ENCODE measurements at places on chromosomes 3 and 15. TPM values are rescaled to one million over a fixed set of nuclear protein-coding genes. Genes with fewer than 3 reads are reported as not detected.

The GALNT15 gene
- 11.1 TPM for total RNA-seq

The CEP152 gene
- 5.9 TPM for total RNA-seq

The LIPH gene
- total RNA-seq = 162 TPM

The SOX14 gene
- not detected for total RNA-seq

The CAMP gene
- 0.40 TPM for total RNA-seq

The MED12L gene
- 0.37 TPM for total RNA-seq

The ROPN1B gene
- total RNA-seq = not detected

The RETNLB gene
- 89.0 TPM for total RNA-seq

The SERPINI2 gene
- total RNA-seq = not detected

The CLDN16 gene
- total RNA-seq = not detected

The LRRC31 gene
- 62.9 TPM for total RNA-seq

The SEC22C gene
- 15.2 TPM for total RNA-seq

The LRRC28 gene
- total RNA-seq = 32.2 TPM

The FOXL2 gene
- total RNA-seq = not detected

The CGNL1 gene
- 4.1 TPM for total RNA-seq

The SLC22A14 gene
- total RNA-seq = not detected

The P2RY1 gene
- 23.8 TPM for total RNA-seq

The ATP8B4 gene
- 1.9 TPM for total RNA-seq

The KNG1 gene
- 3.6 TPM for total RNA-seq

The GOLGA6D gene
- not detected for total RNA-seq

The GAP43 gene
- total RNA-seq = 2.1 TPM

The CCR8 gene
- not detected for total RNA-seq

The HESX1 gene
- not detected for total RNA-seq

The CCR3 gene
- 0.28 TPM for total RNA-seq

The GHSR gene
- total RNA-seq = not detected

The GRIP2 gene
- 0.49 TPM for total RNA-seq

The TXNRD3 gene
- total RNA-seq = 5.0 TPM

The RBP2 gene
- 0.67 TPM for total RNA-seq

The IL5RA gene
- 0.15 TPM for total RNA-seq

The ITGA11 gene
- 1.4 TPM for total RNA-seq

The LRTM1 gene
- not detected for total RNA-seq

The GOLGA6L9 gene
- 3.8 TPM for total RNA-seq

The DAPK2 gene
- total RNA-seq = 58.3 TPM

The CLEC3B gene
- 13.7 TPM for total RNA-seq

The CCR9 gene
- 0.12 TPM for total RNA-seq

The EFCC1 gene
- total RNA-seq = 1.7 TPM

The LRRC3B gene
- total RNA-seq = 0.14 TPM

The SLITRK3 gene
- total RNA-seq = 0.61 TPM

The FAM107A gene
- total RNA-seq = 10.2 TPM

The SACM1L gene
- total RNA-seq = 53.9 TPM

The VEPH1 gene
- total RNA-seq = 7.8 TPM

The ITPKA gene
- 50.9 TPM for total RNA-seq

The SEMA3G gene
- total RNA-seq = 5.5 TPM

Measured in left colon (tissue), 2 donors.